ENCODE measurements at places on chromosomes 16 and 17.

DNA sequence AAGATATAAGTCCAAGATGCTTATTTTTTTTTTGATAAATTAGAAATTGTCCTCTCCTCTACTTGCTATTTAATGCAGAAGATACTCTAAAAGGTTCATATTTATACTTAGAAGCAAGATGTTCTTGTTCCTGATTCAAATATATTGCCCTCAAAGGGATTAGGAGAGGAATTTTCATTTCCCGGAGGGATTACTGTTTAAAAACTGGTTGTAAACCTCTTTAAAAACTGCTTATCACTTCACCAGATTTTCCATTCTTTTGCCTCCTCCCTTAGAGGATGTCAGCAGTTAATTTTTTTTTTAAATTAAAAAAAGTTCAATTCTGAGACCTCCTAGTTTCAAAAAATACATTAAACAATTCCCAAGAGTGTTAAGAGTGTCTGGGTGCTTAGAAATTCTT, 2.8 kb downstream of the TENT4B start:
- DNase-seq: no peak

DNA sequence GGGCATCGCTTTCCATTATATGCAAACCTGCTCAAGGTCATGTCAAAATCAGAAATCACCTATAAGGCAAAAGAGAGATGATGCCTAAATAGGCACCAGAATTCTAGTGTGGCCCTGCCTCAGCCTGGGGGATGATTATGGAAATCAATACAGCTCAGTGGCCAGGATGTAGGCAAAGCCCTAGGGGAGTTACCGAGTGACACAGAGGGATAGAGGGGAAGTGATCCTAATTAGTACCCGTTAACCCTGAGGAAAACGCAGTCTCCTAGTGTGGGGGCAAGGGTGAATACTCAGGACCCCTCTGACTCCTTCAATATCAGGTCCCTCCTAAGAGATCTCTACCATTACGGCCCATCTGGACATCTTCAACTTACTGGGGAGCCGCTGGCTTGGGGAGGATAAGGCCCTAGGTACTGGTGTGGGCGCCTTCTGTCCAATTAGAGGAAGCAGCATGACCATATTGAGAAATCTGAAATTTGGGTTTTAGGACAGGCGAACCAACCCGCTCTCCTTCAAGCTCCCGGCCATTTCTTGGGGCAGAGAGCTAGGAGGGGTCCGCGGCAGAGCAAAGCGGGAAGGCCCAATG, 725 bp downstream of the NT5C3B start:
- no peak for DNase-seq

GRCh38 chr17:67491681-67492024, 114.6 kb downstream of the PITPNC1 start:
- DNase-seq: no peak

DNA sequence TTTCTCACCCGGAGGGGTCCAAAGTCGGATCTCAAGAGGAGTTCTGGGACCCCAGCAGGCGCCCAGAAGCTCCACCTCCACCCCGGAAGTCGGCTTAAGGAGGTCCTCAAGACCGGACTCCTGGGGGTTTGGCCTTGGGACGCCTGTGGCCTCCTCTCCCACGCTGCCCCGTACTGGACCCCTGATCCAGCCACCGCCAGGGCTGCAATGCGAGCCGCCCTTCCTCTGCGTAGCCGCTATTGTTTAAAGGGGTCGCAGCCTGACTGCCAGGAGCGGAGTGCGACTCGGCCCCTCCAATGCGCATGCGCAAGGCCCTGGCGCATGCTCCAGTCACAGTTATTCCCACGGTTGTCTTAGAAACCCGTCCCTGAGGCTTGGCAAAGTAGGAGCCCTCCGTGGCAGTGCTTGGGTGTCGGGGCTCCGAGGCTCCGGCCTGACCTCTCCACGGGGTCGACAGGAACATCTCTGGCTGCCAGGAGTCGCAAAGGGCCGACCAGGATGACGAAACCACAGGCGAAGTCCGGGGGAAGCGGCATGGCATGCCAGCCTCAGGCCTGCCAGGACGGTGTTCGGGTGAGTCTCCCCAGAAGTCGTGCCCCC, 719.0 kb downstream of the KCNJ18 start:
- DNase-seq: no peak

DNA sequence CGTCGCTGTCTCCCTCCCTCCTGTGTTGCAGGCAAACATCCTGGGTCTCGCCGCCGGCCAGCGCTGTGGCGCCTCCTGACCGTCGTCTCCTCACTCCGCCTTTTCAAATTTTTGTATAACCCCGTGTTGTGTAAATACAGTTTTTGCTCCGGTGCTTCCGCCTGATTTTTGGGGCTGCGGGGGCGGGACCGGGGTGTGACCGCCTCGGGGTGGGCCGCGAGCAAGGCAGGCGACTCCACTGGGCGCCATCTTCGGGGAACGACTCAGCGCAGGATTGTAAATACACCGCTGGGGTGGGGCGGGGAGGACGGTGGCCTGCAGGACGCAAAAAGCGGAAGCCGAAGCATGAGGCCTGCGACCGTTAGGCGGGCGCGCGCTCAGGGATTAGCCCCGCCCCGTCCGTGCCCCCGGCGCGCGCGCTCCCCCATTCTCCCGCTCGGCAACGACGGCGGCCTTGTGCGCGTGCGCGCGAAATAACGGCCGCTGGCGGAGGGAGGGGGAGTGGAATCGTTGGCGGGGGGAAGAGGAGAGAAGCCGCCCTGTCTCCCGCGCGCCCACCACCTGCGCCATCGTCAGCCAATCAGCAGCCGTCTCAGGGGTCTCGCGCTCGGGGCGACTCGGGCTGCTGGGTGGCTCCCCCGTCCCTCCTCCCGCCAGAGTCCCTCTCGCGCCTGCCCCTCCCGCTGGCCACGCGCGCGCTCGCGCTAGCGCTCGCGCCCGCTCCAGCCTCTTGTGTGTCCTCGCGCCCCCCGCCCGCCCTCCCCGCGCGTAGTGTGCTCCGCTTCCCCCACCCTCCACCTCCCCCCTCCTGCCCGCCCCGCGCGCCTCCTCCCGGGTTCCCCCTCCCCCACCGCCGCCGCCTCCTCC, 864 bp upstream of the MAZ start:
- DNase-seq: peak; percentile 97

- DNase-seq: no peak
Observed at GRCh38 chr17:27445971-27446370, 10.3 kb upstream of the KSR1 start.

DNA sequence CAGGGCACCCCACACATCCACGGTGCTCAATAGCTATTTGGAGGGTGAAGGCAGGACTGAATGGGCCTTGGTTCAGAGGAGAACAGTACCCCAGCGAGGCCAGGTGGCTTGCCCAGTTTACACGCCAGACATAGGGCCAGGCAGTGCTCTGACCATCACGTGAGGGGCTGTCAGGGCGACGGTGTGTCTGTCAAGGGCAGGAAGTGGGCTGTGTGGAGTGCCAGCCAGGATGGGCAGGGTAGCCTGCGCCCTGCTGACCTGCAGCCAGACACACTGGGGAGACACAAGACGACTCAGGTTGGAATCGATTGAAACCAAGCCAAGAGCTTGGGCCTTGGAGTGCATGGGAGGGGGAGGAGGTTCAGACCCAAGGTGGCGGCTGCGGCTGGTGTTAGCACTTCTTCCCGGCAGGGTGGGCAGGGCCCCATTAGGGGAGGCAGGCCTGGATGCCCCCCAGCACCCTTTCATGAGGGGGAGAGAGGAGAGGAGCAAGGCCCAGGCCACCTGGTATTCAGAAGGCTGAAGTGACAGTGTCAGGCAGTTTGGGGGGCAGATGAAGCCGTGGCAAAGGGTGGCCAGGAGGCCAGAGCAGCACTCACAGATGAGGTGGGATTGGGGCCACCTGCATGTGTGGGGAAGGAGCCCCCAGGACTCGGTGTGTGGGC, 68.2 kb downstream of the SREBF1 start:
- DNase-seq: no peak

DNA sequence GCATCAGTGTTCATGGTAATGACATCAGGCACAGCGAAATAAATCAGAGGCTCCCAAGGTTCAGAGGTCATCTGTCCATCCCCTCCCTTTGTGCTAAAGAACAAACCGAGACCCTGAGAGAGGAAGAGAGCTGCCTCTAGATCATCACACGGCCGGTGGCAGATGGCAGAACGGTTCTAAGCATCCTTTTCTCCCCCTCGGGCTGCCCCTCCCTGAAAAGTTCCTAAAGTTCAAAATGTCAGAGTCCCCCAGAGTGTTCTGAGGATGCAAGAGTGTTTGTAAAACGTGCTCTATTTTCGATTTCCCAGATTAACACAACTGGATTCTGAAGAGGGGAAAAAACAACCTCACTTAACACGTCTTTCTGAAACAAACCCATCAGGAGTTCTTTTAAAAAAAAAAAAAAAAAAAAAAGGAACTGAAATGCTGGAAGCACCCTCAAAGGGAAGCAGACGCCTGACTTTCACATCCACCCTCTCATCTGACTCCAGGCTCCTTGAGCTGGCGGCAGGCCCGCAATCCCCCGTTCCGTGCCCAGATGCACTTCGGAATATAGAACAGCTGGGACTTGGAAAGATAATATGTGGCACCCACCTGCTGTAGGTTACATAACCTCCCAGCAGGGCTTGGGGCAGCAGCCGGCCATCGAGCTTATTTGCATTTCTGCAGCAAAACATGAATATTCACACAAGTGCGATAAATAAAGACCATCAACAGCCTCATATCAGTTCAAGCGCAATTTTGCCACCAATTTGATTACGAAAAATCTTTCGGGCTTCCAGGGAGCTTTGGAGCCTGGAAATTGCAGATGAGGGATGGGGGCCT, 115.5 kb upstream of the SMURF2 start:
- no peak for DNase-seq

- no peak for DNase-seq
Observed at GRCh38 chr17:65519462-65519861, 42.0 kb downstream of the AXIN2 start.

DNA sequence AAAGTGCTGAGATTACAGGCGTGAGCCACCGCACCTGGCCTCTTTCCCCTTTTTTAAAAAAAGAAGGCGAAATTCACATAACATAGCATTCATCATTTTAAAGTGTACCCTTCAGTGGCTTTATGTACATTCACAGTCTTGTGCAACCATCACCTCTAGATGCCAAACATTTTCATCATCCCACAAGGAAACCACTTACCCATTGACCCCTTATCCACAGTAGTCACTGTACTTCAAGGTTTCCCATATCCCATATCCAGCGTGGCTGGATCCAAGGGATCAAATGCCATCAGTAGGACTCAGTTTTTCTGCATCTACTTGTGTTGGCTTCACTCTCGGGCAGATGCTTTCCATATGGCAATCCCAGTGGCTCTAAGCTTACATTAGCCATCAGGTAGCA, 50.3 kb downstream of the BMERB1 start:
- no peak for DNase-seq

DNA sequence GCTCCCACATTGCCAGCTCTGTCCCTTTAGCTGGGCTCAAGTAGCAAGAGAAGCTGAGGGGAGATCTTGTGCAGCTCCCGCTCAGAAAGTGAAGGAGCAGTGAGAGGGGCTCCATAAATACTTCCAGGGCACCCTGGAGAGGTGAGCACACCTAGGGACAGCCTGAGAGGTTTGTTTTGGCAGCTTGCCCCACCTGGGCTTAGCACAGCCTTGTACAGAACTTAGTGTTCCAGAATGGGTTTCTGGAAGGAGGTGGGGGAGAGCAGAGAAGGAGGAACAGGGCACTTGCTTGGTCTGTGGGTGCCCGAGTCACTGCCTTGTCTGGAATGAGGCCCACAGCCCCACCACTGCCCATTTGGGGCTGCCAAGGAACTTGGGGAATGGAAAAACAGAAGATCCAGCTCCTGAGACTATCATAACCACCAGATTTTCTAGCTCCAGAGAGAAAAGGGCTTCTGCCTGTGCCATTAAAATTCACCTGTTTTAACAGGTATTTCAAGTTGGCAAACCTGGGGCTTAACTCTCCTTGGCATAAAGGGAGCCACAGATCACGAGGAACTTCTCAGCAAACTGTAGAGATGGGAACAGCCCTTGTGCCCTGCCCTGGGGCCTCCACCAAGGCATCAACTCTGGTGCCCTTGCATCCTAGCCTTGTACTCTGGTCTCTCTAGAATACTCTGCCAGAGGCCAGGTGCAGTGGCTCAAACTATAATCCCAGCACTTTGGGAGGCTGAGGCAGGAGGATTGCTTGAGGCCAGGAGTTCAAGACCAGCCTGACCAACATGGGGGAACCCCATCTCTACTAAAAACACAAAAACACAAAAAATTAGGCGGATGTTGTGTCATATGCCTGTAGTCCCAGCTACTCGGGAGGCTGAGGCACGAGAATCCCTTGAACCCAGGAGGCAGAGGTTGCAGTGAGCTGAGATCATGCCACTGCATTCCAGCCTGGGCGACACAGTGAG, 1.9 kb downstream of the PRR15L start:
- no peak for DNase-seq
